ENCODE measurements at places on chromosomes 3 and 15.

DNA sequence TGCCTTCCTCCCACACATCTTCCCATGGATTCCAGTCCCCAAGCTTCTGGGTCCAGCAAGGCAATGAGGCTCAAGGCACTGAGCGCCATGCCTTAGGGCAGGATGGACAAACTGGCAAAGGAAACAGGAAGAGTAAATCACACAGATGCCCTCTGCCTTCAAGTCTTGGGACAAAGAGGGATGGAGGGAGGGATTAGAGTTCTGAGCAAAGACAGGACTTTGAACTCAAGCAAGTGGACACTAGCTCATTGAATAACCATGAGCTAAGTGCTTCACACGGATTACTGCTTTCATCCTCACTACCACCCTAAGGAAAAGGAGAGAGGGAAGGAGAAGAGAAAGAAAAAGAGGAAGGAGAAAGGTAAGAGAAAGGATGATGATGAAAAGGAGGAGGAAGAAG lies 7.6 kb upstream of the THBS1 start:
- no peak for DNase-seq

DNA sequence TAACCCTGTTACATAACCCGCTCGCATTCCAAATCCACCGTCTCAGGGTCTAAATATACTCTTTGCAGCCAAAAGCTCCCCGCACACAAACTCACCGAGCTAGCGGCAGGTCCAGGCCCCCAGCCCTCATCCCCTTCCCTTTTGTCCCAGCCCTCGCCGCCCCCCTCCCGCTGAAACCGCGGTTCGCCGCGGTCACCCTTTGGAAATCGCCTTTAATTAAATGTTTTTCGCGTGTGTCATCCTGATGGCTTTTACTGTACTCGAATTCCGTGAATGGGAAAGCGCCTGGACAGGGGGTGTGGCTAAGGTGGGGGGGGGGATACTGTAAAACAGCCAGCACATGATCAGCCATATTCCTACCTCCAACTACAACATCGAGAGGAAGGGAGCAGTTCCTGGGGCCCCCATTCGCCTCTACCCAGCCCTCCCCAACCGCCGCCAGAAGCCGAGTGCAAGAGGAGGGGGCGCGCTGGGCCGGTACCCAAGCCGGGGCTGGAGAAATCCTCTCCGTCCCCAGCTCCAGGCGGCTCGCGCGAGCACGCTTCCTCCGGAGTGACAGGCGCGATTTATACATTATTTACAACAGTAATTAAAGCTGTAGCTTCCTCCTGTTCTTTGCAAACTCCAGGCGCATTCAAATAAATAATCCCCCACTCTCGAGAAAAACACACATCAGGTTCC lies 1.7 kb downstream of the RORA start:
- DNase-seq, result peak; percentile 90

- no peak for DNase-seq
These were observed 15.1 kb downstream of the LINGO1 start for GRCh38 chr15:77617476-77618230.

- DNase-seq, result peak; percentile 79
These were observed 275.1 kb upstream of the LRTM1 start for GRCh38 chr3:55203006-55203405.

DNA sequence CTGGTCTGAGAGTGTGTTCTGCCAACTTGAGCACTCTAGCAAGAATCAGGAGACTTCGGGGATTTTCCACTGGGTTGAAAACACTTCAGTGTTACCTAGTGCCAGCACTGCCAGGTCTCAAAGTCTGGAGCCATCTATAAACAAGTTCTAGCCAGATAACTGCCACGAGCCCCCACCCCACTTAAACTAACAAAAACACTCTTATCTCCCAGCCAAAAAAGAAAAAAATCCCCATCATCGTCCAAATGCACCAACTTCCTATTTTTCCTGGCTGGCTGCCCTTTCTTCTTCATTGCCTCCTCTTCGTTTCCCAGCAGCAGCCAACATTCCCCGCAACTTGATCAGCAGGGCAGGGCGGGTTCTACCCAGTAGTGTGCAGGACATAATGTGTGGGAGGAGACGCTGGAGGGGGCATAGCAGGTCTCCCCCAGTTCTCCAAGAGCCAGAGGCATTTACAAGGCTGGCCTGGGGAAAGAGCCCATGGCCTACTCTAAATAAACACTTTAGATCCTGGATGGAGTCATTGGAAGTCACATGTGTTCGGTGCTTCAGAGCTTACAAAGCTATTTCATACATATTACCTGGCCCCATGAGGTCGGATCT lies 29.5 kb downstream of the C2CD4B start:
- no peak for DNase-seq

- DNase-seq, result no peak
These were observed 53.4 kb upstream of the LRIG1 start for GRCh38 chr3:66554178-66554577.

DNA sequence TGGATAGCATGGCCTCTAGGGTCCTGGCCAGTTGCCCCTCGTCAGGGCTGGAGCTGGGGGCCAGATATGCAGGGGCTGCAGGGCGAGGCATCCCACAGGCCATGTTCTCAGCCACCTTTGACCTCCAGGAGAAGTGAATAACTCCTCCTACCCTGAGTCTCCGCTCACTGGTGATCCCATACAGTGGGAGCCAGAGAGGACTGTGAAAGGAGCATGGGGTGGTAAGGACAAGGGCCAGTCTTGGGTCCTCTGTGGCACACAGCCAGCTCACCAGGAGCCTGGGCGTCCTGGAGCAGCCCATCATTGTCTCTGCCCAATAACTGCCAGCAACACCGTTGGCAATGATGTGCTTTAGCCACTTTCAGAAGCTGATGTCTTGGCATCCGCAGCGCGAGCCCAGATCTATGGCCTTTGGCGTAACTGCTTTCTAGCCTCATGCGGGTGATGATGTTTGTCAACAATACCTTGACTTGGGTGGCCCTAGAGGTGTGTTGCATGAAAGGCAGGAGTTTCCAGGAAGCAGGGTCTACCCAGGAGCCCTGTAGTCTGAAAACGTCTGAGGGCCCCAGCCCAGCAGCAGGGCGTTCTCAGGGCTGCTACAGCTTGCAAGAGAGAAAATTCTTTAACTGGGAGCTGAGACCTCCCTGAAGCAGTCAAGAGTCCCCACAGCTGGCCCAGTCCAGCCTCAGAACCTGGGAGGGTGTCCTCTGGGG lies 61.1 kb upstream of the IQSEC1 start:
- peak; percentile 35 for DNase-seq

DNA sequence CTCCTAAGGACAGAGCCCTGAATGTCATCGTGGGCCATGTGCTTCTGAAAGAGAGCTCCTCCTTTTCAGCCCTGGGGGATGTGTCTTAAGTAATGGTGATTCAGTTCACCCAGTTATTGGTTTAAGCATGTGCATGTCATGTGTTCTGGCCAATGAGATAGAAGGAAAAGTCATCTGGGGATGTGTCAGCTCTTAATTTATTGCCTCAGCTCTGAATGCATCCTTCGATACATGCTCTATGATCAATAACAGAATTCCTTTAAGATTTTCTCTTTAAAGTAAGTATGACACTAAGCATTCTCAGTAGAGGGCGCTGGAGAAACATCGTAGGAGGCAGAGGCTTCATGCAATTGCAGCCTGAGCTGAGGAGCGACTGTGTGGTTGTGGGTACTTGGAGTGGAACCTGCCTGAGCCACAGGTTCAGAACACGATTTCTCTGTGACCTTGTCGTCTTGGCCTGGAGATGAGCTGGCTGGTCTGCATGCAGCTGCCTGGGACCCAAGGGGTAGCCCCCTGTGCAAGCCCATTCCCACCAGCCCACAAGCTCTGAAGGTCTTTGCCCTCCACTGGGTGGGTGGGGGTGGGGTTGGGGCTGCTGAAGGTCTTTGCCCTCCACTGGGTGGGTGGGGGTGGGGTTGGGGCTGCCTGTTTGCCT lies 69.5 kb downstream of the C3orf38 start:
- DNase-seq, result peak; percentile 83

- DNase-seq, result no peak
These were observed 322.7 kb upstream of the ZNF717 start for GRCh38 chr3:76107935-76108570.
